ENCODE measurements at places on chromosomes 5 and 9. TPM values are rescaled to one million over a fixed set of nuclear protein-coding genes. Genes with fewer than 3 reads are reported as not detected.

PCDHB2 gene
- total RNA-seq = 1.3 TPM

GABRP gene
- total RNA-seq = not detected

TNFSF15 gene
- total RNA-seq = 0.09 TPM

NTRK2 gene
- total RNA-seq = 0.26 TPM

PCDHB8 gene
- total RNA-seq = 0.32 TPM

SELENOP gene
- total RNA-seq = 87.6 TPM

PAPPA gene
- total RNA-seq = 23.4 TPM

FGD3 gene
- not detected for total RNA-seq

SLC22A4 gene
- total RNA-seq = 4.4 TPM

ABLIM3 gene
- 24.9 TPM for total RNA-seq

ENTPD8 gene
- total RNA-seq = not detected

SWI5 gene
- total RNA-seq = 50.3 TPM

ZNF346 gene
- 12.7 TPM for total RNA-seq

CDK5RAP2 gene
- total RNA-seq = 22.9 TPM

CTXN3 gene
- total RNA-seq = not detected

MRRF gene
- total RNA-seq = 26.5 TPM

HTR1A gene
- total RNA-seq = not detected

TRIM36 gene
- total RNA-seq = 0.09 TPM

FAM169A gene
- 0.17 TPM for total RNA-seq

IL13 gene
- total RNA-seq = not detected

LHX3 gene
- not detected for total RNA-seq

EIF4EBP3 gene
- total RNA-seq = 1.7 TPM

IFNA13 gene
- not detected for total RNA-seq

BHMT2 gene
- 4.6 TPM for total RNA-seq

IPO11 gene
- total RNA-seq = 22.7 TPM

NME5 gene
- total RNA-seq = 2.7 TPM

FCN1 gene
- not detected for total RNA-seq

ENHO gene
- total RNA-seq = 0.26 TPM

ZNF879 gene
- total RNA-seq = 4.1 TPM

DRD1 gene
- total RNA-seq = not detected

BTNL8 gene
- not detected for total RNA-seq

BAAT gene
- total RNA-seq = not detected

DPYSL3 gene
- total RNA-seq = 115 TPM

RNF130 gene
- total RNA-seq = 33.9 TPM

STPG3 gene
- total RNA-seq = not detected

INSL6 gene
- not detected for total RNA-seq

IL31RA gene
- 0.77 TPM for total RNA-seq

UBAC1 gene
- 31.3 TPM for total RNA-seq

FGFR4 gene
- total RNA-seq = 36.5 TPM

GRIA1 gene
- 0.16 TPM for total RNA-seq

ARID3C gene
- not detected for total RNA-seq

PRDM9 gene
- total RNA-seq = not detected

PTCD2 gene
- total RNA-seq = 8.0 TPM

AGXT2 gene
- not detected for total RNA-seq

LCN1 gene
- not detected for total RNA-seq

LCN6 gene
- total RNA-seq = not detected

HMGCR gene
- total RNA-seq = 54.4 TPM

C9orf152 gene
- total RNA-seq = not detected

NFX1 gene
- total RNA-seq = 23.9 TPM

INSL4 gene
- not detected for total RNA-seq

FBN2 gene
- total RNA-seq = 14.7 TPM

ORM2 gene
- not detected for total RNA-seq

C5orf34 gene
- 1.9 TPM for total RNA-seq

MORN5 gene
- total RNA-seq = not detected

DMXL1 gene
- 17.5 TPM for total RNA-seq

SPZ1 gene
- total RNA-seq = not detected

PCDHGA5 gene
- total RNA-seq = 1.6 TPM

All from bronchial smooth muscle cell (primary cell).